ENCODE measurements at places on chromosomes 16 and 17.

- DNase-seq, result no peak
These were observed 36.9 kb downstream of the XYLT1 start for GRCh38 chr16:17433577-17434451.

DNA sequence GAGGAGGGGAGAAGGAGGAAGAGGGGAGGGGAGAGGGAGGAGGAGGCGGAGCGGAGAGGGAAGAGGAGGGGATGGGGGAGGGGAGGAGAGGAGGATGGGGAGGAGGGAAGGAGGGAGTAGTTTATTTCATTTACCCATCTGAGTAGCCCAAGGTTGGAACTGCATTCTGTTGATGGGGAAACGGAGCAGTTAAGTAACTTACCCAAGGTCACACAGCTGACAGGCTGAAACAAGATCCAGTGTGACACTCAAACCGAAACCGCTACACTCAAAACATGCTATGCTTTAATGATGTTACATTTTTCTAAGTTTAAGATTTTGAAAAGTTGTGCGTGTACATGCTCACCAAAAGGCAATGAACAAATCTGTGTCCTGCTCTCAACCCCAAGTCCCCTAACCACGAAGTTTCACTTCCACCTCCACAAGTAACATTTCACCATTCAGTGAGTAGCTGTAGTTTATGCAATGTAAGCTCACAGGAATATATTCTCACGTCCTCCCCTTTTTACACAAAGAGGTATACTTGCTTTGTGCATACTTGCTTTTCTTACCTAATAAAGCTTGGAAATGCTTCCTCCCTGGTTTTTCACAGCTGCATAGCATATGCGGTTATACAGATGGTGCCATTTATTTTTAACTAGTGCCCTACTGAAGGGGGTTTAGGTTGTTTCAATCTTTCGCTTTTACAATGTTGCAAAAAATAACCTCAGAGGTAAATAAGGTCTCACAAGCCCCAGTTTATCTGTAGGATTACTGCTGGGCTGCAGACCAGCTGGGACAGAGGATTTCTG is 275.3 kb downstream of the PARN start:
- DNase-seq, result no peak

DNA sequence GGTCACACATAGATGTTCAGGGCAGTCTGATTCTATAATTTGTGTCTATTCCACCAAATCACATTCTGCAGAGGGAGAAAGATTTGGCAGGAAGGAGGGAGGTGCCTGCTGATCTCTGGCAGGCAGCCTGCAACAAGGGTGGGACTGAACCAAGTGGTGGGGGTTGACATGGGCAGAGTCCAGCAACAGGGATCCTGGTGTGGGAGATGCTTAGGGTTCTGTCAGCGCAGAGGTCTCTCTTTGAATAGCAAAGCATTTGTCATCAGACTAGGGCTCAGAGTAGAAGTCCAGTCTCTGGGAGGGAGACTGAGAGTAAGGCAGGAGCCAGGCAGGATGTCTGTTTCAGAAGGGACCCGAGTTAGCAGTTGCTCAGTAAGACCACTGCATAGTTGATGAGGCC is 94.6 kb downstream of the UTP18 start:
- DNase-seq, result no peak

GRCh38 chr17:54781389-54781788 is 119.3 kb upstream of the TOM1L1 start:
- no peak for DNase-seq

All from right hindlimb (tissue), 1 donor.